Glutamatergic neuron (in vitro differentiated cells): ENCODE measurements at places on chromosomes 7 and 10.

DNA sequence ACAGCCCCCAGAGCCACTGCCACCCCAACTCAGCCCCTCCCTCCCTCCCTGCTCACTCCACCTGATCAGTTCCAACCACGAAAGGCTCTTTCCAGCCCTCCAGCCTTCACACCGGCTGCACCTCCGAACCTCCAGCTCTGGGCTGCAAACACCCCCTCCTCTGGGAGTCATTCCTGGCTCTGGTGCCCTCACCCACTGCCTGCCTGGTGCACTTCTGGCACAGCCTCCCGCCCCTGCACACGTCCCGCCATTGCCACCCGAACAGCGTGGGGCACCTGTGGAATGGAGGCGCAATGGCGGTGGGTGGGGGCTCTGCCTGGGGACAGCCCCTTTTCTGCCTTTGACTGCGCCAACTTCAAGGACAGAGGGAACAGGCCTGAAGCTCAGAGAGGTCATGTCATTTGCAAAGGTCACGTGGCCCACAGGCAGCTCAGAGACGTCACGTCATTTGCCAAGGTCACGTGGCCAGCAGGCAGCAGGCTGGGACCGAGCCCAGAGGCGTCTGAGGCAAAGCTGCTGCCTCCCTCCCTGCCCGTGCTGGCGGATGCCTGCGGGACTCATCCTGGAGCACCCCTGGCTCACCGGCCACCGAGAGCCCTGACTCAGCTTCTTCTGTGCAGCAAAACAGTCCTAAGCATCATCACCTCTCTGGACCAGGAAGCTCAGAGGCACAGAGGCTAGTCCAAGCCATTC, 76.0 kb upstream of the DNAAF5 start:
- no peak for DNase-seq

DNA sequence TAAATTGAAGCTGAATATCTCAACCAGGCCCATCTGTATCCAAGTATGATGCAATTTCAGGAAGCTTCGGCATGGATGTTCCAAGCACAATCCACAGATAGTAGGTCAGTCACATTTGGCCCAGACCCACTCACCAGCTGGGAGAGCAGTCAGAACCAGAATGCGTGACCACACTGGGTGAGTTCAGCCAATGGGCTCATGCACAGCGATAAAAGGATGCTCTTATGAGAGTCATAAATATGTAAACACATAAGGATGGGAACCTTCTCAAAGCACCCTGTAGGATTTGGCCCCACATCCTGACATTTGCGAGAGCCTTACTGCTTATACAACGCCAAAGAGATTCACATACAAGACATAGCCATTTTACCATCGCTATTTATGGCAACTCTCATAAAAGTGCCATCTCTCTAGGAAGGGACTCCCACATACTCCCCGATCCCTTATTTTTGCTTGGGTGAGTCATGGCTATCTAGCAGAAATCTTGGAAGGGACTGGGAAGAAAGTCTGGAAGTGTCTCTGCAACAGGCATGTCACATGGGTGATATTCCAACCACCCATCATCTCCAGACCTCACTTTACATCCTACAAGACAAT, 3.0 kb downstream of the AFAP1L2 start:
- DNase-seq, result no peak

- no peak for DNase-seq
Measured at GRCh38 chr10:29317027-29317420, 28.2 kb downstream of the LYZL1 start.

DNA sequence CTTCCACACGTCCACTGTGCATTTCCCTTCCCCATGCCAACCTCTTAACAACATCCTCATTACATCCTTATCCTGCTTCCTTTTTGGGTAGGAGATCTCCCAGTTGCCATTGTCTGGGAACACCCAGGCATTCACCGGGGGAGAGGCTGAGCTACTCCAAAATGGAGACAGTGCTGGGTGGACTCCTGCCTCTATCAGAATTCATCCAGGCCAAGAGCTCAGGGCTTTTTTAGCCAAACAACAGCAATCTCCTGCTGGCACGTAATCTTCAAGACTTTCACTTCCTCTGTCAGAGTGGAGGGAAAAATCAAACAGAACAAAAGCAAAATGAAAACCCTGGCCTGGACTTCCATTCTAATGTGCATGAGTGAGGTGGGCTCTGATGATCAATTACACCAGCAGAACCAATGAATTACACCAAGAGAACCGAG, 245.0 kb downstream of the PRPF18 start:
- DNase-seq, result no peak

GRCh38 chr7:3158341-3158760, 114.7 kb upstream of the CARD11 start:
- DNase-seq, result no peak

GRCh38 chr10:128070161-128070560, 56.1 kb downstream of the MKI67 start:
- DNase-seq, result peak; percentile 10

GRCh38 chr10:29450405-29450804, 161.5 kb downstream of the LYZL1 start:
- DNase-seq, result no peak

DNA sequence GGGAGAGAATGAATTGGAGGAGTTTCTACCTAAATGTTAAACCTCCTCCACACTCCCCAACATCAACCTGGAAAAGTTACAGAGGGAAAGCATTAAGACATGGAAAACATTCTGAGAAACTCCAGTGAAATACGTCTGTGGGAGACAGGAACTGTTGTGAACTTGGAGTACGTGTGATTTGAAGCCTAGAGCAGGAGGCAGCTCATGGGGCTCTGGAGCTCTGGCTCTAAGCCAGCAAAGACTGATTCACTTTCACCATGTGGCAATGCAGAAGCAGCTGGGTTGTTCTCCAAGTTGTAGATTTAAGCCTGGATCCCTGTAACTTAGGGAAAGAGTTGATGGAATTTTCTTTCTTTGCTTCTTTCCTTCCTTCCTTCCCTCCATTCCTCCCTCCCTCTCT, 503.2 kb downstream of the NRG3 start:
- DNase-seq, result no peak

GRCh38 chr7:27180431-27181420, 4.3 kb downstream of the HOXA11 start:
- peak; percentile 7 for DNase-seq

DNA sequence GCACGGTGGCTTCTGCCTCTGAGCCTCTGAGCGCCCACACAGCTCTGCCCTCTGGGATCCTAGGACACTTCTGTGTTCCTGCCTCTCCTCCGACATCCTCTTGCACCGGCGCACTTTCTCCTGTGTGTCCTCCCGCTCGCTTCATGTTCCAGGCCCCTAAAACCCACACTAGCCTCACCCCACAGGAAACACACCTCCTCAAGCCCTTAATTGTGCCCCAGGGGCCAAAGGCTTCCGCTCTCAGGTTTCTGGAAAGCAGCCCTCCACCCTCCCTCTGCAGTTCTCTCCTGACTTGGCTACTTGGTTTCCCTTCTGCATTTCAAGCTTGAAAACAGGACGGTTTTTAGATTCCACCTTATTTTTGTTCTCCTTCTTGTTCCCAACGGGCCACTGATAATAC, 7.3 kb downstream of the GFRA1 start:
- DNase-seq, result no peak

DNA sequence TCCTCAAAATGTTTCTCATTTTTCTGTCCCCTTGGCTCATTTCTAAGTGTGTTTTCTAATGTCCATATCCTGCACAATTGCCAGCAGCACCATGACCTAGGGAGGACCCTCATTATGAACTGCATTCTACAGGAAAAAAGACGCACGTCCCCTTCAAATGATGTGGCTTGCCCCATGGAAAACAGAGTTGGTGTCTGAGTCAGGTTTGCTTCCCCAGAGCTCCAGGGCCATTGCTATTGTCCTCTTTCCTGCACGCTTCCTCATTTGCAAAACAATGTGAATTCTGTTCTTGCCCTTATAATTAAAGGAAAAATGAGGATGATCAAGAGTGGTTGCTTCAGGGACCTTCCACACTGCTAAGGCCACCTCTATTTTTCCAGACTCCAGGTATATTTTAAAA, 14.7 kb upstream of the ASB4 start:
- no peak for DNase-seq

DNA sequence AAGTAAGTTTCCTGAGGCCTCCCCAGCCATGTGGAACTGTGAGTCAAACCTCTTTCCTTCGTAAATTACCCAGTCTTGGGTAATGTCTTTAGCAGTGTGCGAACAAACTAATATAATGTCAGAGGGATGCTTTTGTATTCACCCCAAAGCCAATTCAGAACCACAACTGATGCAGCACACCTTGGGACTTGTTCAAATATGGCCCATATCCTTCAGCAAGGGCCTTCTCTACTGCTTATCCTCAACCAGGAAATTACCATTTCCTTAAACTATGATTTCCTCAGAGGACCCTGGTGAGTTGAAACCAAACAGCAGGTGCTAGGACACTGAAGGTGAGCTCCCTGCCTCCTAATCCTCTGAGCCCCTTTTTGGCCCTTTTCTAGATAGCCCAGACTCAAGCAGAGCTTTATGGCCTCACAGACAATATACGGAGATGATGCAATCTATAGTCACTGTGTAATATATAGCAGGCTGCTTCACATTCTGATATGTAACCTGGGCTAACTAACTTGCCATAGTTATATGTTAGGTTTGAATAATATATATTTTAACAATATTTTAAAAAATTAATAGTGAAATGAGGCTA, 15.2 kb downstream of the SRI start:
- DNase-seq, result no peak

GRCh38 chr10:49080071-49080470, 35.3 kb downstream of the VSTM4 start:
- peak; percentile 45 for DNase-seq

DNA sequence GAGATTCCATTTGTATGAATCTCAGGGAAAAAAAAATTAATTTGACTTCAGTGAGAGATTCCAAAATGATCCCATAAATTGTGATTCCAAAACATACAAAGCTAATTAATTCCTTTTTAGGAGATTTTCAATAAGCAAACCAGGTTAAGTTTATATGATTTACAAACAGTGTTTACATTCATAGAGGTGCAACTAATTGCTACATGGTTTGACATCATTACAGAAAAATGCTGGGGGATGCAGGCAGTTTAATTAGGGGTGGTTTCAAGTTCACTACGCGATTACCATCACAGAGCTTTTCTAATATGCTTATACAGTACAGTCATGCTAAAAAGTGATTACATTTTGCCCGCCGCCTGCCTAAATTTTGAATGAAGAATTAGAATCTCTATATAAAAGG, 143.2 kb upstream of the MGMT start:
- DNase-seq, result no peak

DNA sequence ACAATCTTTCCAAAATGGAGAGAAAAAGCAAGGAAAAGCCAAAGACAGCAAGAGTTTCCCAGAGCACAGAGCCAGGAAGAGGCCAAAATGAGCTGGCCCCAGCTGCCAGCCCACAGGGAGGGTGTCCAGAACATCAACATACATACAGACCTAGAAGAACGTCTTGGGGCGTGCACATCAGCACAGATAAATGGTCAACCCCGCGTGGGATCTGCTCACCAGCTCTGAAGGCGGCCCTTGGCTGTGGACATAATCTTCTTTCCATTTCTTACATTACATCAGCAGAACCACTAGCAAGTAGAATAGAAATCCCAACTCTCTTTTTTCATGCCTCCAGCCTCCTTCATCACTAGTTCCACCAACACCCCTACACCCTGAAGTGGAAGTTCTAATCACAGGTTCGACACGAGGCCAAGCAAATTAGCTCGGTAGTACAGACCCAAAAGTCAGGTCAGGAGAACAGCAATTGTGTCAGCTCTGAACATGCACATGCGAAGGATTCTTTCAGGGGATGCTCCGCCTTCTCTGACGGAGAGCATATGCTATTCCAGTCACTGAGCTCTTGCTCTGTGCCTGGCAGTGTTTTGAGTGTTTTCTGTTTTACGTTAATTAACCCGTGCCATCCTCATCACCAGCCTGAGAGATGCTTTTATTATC, 16.4 kb downstream of the SH3PXD2A start:
- no peak for DNase-seq

DNA sequence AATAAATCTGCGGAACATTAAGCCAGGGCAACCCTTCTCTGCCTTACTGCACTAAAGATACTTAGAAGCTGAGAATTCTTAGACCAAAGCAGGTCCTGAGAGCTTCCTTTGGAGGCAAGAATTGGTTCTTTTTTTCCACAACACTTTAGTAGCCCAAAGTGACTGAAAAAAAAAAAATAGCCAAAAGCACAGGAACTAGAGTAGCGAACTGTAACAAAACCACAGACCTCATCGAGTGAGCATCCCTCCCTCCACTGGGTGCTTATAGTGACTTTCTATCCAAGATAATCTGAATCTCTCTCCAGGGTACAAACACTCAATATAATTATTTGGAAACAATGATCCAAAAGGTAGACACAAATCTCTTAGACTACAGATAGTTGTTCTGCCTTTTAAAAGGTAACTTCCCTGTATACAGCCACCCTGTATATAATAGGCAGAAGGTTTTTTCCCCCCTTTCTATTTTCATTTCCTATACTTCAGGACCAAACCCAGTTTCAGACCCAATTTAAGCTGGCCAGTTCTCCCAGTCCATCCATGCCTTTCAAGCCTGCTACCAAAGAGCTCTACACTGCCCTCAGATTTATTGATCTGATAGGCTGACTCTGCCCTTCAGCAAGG, 31.6 kb upstream of the KCNIP2 start:
- no peak for DNase-seq

DNA sequence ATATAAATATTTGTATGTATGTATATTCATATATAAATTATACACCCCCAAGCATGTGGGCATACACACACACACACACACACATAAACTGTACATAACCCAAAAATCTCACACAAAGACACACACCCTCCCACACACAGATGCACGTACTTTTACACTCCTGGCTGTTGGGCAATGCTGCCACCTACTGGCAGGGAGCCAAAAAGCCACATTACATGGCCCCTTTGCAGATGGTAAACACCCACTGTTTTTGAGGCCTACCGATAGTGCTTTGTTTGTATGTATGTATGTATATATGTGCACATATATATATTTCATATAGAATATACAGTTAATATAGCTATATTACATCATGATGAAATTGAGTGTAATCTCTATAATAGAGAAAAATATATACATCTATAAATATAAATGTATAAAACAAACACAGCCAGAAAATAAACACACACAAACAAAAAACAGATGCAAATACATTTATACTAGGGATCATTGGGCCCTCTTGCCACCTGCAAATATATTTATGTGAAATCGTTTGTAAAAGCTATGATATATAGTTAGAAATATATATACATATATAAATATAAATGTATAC, 120.1 kb upstream of the ACBD5 start:
- peak; percentile 88 for DNase-seq

GRCh38 chr7:16721541-16721940, 32.0 kb upstream of the TSPAN13 start:
- no peak for DNase-seq

DNA sequence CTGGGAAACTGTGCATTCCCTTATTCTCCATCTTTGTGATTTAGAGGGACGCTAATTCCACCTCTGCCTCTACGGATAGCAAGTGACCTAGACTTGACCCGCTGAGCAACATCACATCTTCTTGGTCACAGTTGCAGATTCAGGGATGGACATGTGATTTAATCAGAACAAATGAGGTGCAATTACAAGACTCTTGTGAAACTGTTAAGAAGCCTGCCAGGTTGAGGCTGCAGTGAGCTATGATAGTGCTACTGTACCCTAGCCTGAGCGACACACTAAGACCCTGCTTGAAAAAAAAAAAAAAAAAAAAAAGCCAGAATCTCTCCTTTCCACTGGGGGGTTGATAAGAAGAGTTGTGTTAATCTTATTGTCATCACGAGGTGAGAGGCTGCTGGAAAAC, 14.4 kb downstream of the MPLKIP start:
- DNase-seq, result no peak
